Mesenteric fat pad (tissue), 1 donor: ENCODE measurements at places on chromosomes 11 and 22.

DNA sequence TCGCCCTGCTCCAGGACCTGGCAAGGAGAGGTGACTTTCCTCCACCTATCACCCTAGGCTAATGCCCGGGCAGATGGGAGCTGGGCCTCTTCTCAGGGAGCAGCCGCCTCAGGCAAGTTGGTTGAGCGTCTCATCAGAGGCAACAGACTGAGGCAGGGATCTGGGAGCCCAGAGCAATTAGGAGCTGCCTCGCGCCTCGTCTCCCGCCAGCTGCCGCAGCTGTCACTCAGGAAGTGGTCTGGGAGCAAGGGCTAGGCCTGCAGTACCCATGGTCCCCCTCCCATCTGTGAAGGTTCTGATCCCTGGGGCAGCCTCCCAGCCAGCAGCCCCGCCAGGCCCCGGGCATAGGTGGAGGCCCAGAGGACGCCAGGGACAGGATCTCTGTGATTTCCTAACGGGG is 4.6 kb upstream of the CABP7 start:
- no peak for DNase-seq

GRCh38 chr11:81852896-81853295 is 880.8 kb downstream of the FAM181B start:
- DNase-seq = no peak

DNA sequence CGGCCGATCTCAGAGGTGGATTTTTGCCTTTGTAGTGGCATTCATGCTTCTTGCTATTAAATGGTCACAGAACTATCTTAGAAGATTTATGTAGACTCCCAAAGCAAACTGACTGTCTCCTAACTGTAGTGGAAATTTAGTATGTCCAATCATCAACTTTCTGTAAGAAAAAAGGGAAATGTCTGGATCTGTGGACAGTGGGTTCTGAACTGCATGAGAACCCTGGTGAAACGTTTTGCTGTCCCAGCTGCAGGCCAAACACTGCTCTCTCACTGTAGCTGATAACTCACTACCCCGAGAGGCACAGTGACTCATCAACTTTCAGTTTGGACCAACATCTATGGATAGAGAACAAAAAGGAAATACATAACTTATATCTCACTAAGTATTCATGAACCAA is 387.1 kb downstream of the SOX6 start:
- DNase-seq = no peak

GRCh38 chr11:126456783-126457542 is 101.5 kb downstream of the ST3GAL4 start:
- no peak for DNase-seq

DNA sequence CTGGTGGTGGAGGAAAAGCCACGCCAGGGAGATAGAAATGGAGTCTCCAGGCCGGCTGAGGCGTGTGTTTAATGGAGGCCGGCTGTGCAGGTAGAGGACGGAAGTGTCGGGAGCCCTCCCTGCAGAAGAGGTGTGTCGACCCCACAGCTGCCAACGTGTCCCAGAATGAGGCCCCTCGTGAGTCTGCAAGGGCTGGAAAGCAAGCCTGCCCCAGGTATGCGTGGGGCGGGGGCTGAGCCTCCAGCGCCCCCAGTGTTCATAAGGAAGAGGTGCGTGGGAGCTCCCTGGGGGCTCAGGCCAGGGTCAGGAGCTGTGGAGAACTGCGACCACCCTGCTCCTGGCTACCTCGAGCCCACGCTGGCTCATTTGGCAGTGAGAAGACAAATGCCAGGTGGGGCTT is 38.0 kb upstream of the JAM3 start:
- DNase-seq = no peak

- DNase-seq = no peak
Observed at GRCh38 chr11:35711173-35711910, 48.8 kb downstream of the TRIM44 start.

GRCh38 chr22:29251981-29252911 is 15.5 kb downstream of the RHBDD3 start:
- peak; percentile 59 for DNase-seq

GRCh38 chr22:35850831-35851230 is 133.2 kb downstream of the APOL5 start:
- DNase-seq = no peak

- DNase-seq = no peak
Observed at GRCh38 chr11:29352273-29352795, 664.5 kb downstream of the KCNA4 start.

- DNase-seq = no peak
Observed at GRCh38 chr11:121950160-121950559, 165.9 kb downstream of the BLID start.

DNA sequence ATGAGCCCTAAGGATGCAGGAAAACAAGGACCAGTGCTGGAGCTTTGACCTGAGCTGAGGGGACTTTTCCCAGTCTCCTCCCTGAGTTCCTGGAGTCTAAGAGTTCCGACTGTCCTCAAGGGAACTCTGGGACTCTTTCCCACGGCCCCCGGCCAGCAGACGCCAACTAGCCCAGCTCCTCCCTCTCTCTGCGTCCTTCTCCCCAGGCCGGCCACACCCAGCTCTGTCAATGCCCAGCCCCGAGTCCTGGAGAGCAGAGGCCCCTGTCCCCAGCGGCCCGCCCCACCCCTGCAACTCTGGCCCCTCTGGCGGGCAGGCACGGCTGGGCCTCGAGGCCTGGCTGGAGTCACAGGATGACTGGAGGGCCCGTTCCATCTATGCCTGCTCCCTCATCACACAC is 29.8 kb downstream of the NECTIN1 start:
- DNase-seq = no peak

DNA sequence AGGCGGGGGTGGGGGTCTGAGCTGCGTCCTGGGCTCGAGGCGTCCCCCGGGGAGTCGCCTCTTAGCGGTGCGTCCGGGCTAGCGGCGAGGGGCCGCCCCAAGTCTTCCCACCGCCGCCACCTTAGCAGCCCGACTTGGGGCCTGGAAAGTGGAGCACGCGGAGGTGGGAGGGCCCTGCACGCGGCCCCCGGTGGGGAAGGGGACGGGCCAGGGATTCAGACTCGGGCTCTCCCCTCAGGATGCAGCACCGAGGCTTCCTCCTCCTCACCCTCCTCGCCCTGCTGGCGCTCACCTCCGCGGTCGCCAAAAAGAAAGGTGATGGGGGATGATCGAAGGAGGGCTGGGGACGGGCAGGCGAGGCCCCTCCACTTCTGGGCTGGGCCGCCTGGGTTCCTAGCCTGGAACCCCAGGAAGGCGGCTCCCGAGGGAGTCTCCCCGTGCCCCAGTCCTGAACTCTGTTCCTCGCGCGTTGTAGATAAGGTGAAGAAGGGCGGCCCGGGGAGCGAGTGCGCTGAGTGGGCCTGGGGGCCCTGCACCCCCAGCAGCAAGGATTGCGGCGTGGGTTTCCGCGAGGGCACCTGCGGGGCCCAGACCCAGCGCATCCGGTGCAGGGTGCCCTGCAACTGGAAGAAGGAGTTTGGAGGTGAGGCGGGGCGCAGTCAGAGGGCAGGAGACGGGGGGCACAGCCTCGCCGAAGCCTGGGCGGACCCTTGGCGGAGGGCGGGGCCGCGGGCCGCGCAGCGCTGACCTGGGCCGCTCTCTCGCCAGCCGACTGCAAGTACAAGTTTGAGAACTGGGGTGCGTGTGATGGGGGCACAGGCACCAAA is 563 bp downstream of the MDK start:
- peak; percentile 88 for DNase-seq

DNA sequence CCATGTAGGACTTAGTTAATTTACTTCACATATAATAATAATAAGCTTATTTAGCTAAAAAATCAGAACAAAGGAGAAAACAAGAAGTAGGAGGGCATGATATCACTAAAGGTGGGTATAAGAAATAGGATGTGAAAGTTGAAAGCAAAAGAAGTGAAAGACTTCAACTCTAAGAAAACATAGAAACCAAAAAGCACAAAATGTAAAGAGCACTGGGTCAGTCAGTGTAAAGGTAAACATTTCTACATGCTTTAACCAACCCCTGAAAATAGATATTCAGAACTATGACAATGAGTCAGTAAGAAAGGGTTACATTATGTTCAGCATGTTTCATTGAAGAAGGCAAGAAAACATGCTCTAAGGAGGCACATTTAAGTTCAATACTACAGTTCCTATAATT is 298.8 kb downstream of the SWAP70 start:
- DNase-seq = no peak

- no peak for DNase-seq
Observed at GRCh38 chr22:38948181-38948940, 9.0 kb upstream of the APOBEC3A start.
